ENCODE measurements at places on chromosomes 16 and 17. TPM values are rescaled to one million over a fixed set of nuclear protein-coding genes. Genes with fewer than 3 reads are reported as not detected.

The TBC1D26 gene
- total RNA-seq: not detected

The NCBP3 gene
- total RNA-seq: 17.9 TPM

DNA sequence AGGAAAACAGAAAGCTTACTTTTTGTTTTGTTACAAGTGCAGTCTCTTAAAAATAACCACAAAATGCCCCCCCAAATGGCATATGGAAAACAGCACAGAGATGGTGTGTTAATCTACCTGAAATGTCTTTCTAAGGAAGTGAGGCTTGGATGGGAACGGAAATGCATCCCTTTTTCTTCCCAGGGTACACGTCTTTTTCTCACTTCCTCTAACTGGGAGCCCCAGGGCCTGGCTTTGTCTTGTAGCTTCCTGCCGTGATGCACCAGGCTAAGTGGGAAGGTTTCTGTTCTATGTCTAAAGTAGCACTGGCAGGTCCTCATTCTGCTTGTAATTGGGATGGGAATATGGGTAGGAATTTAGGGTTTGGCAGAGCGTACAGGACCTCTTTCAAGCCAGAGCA lies 52.5 kb upstream of the CACNG3 start:
- DNase-seq: no peak

- no peak for DNase-seq
These were observed 300.2 kb downstream of the MAP2K6 start for GRCh38 chr17:69714669-69715068.

DNA sequence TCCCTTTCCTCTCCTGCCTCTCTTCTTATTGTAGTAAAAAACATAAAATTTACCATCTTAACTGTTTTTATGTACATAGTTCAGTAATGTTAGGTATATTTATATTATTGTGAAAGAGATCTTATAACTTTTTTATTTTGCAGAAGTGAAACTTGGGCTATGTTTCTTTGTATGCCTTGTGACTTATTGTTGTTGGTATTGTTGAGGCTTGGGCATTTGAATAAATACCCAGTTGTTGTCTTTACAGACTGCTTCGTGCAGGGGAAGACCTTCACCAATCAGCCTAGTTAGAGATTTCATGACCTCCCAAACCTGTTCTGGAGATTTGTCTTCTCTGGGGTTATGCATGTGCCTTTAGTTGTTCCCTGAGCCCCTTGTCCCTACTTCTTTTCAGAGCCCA lies 31.9 kb downstream of the REXO5 start:
- no peak for DNase-seq

DNA sequence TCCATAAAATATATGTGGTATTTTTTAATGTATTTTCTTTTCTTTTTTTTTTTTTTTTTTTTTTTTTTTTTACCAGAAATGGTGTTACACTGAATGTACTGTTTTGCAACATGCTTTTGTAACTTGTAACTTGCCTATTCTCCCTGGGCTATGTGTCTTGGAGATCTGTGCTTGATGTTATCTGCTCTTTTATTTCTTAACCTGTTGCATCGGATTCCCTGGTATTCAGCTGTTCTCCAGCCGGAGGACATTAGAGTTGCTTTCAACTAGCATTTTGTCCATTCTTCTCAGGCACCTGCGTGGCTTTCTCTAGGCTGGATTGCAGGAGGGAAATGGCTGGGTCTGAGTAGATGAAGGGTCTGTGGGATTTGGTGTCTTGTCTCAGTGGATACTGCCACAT lies 47.4 kb downstream of the KATNIP start:
- no peak for DNase-seq

DNA sequence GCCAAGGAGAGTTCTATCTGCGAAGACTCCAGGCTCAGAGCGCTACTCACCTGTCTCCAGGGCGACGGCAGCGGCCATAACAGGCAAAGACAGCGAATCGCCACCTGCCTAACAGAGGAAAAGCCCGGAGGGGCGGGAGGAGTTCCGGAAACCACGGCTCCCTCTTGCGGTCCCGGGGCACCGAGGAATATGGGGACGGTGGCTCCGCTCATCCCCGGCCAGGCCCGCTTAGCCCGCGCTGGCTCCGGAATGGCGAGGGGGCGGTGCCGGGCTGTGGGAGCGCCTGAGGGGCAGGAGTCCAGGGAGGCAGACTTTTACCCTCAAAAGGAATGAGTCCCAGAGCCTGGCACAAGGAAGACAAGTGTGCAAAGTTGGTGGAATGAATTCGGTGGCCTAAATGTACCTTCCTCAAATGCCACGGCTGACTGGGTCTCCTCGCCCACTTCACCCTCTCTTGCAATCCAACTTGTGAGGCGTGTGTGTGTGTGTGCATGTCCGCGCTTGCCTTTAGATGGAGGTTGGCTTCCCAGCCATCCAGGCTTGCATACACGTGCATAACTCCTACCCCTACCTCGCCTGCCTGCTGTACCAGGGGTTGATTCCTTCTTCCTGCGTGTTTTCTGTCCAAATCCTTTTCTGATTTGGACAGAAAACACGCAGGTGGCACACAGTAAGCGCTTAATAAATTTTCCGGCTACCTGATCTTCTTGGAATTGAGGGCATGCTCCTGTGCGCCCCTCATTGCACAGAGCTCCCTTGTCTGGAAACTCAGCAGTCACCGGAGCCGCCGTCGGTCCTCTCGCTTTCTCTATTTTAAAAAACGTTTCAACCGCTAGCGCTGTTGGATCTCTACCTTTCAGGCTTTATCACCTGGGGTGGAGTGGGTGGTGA lies 3.5 kb downstream of the C17orf100 start:
- no peak for DNase-seq
